ENCODE measurements at places on chromosomes 1 and 21. TPM values are rescaled to one million over a fixed set of nuclear protein-coding genes. Genes with fewer than 3 reads are reported as not detected.

The LRRC3 gene
- total RNA-seq, result 2.4 TPM

The EFNA3 gene
- total RNA-seq, result 0.92 TPM

The GPR153 gene
- total RNA-seq, result 13.7 TPM

GRCh38 chr1:29669158-29669871, 433.0 kb downstream of the PTPRU start:
- no peak for DNase-seq

GRCh38 chr1:40438391-40439015, 11.8 kb upstream of the ZFP69B start:
- DNase-seq, result peak; percentile 15

- DNase-seq, result no peak
Observed at GRCh38 chr1:147769106-147769505, 8.7 kb upstream of the GJA5 start.

Data from tongue (tissue), 3 donors.